Stimulated activated CD4-positive, alpha-beta T cell treated with anti-CD3 and anti-CD28 coated beads, Interleukin-4, amount 100 ng/mL, for 1 hour (primary cell): ENCODE measurements at places on chromosomes 7 and 10.

- no peak for DNase-seq
Observed at GRCh38 chr10:60098677-60099601, 192.6 kb upstream of the CCDC6 start.

DNA sequence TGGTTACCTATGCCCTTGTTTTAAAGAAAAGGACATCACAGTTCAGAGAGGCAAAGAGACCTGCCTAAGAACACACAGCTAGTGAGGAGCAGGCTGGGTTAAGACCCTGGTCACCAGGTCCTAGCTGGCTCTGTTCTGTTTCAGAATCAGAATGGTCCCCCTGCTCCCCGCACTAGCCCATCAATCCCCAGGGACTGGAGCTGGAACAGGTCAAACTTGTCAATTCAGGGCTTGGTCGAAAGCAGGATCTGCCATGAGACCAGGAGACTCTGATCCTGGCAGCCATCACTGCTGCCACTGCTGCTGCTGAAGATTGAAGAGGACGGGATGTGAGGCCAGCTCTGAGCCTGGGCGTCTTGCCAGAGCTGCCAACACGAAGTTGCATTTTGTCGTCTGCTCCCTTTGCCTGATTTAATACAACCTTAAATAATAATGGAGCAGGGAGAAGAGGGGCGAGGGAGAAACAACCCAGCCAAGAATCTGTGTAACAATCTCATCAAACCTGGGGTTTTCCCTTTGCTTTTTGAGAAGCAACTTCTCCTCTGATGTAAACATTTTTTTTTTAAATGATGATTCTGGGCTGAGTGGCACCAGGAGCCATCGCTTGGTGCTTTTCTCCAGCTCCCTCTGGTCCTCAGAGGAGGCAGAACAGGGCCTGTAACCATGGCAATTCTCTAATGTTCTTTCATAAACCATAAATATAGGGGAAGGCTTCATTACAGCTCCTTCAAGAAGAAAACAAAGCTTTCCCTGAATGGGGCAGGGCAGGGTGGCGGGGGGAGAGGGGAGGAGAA is 119.0 kb upstream of the SORCS3 start:
- no peak for DNase-seq

- DNase-seq, result no peak
Observed at GRCh38 chr7:93044147-93044810, 73.5 kb downstream of the SAMD9 start.

DNA sequence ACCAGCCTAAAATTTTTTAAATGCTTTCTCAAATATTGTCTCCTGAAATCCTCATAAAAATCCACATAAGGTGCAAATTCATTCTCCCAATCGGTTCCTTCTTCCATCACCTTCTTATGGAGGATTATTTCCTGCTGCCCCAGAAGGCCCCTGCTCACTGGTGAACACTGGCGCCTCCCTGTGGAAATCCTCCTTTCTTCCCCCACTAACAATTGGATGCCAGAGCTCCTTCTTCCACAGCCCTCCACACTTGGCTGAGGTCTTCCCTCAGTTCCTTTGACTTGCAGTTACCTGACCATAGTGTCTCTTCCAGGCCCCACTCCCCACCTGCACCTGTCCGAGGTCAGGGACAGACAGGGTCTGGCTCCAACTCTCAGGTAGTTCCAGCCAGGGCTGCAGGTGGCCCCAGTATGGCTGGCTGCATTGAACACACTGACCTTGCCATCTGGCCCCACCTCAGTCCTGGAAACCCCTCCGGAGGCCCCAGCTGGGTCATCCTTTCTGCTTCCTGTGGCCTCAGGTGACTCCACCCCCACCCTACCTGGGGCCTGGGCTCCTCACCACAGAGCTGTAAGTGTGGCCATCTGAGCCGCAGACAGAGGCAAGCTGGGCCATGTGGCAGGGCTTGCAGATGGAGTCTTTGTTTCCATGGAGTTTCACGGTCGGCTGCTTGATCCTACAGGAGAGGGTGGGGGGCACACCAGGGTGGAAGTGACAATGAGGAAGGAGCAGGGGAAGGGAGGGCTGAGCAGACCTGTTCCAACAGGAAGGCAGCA is 18.4 kb downstream of the SPOCK2 start:
- no peak for DNase-seq

DNA sequence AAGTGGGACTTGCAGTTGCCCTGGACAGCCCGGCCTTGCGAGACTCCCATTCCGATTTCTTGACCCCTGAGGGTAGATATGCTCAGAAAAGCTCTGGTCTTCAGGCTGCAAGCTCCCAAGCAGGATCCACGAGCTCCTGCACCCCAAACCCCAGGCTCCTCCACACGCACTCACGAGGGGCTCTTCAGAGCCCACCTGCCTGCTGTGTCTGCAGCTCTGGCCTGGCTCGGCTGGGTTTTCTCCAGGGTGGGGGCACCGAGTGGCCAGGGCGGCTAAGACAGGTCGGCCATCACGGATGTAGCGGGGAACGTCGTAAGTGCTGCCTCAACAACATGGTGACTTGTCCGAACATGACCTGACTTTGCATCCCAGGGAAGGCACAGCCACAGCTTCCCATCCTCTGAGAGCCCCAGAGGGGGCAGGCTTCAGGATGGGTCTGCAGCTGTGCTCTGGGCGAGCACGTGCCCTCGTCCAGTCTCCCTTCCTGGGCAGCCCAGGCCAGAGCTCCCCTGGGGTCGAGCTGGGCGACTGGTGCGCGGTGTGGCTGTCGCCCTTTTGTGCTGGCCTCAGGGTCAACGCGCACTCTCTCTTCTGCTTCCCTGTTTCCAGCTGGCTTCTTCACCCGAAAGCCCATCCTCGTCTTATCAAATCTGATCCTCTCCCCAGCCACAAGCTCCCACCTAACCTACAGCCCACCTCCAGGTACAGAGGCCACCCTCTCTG is 415.3 kb downstream of the DNAJB6 start:
- no peak for DNase-seq

DNA sequence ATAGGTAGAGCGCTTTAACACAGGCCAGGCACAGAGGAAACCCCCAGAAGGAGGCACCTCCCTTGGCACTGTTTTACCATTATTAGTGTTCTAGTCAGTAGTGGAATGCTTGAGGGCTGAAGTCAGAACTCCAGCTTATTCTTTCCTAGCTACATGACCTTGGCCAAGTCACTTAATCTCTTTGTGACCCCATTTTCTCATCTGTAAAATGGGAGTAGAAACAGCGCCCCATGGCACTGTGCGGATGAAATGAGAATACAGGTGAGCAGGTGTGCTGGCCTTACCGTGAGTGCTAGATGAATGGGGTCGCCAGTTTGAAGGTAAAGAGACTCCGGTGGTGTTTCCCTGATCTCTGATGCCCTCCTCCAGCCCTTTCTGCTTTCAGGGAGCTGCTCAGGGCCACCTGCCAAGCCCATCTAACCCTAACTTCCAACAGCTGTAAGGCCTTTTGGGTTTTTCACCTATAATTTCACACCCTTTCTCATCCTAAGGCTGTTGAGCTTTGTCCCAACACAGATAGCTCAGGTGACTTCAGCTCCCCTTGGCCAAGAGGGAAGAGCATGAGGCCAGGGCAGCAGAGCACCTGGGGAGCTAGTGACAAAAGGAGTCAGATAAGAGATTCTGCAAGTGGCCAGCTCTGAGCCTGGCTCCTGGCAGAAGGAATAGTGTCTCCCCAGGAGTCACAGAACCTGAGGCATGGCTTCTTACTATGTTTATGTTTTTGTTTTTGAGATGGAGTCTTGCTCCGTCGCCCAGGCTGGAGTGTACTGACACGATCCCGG is 76.8 kb downstream of the SH3PXD2A start:
- DNase-seq, result no peak

DNA sequence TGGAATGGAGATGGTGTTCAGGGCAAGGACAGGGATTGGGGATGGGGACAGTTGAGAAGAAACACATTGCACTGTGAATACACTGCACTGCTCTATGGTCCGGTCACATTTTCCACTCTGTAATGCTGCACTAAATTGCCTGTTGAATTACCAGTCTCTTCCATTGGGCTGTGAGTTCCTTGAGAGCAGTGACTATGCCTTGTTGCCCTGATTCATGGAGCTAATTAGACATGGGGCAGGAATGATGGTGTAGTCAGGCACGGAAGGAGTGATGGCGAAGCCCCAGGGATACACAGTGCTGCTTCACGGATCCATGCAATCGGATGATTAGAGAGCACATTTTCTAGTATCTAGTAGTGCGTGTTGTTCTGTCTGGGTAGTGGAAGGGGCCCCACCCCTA is 25.4 kb upstream of the GPAM start:
- no peak for DNase-seq

GRCh38 chr7:120723465-120724385 is 134.2 kb downstream of the TSPAN12 start:
- DNase-seq, result no peak

DNA sequence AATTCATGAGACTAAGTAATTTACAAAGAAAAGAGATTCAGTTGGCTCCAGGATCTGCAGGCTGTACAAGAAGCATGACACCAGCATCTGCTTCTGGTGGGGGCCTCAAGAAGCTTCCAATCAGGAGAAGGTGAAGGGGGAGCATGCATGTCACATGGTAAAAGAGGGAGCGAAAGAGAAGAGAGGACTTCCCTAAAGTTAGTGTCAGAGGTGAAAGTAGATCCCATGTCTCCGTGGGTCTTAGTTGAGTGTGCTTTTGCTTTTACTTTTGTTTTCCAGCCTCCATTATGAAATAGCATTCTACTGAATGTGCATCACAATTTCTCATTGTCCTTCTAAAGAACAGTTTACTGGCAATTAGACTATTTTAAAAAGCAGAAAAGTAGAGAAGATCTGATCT is 213.6 kb upstream of the FZD1 start:
- no peak for DNase-seq

GRCh38 chr10:48474765-48475365 is 130.0 kb downstream of the ARHGAP22 start:
- no peak for DNase-seq

- DNase-seq, result no peak
Observed at GRCh38 chr7:44757739-44758138, 9.1 kb downstream of the ZMIZ2 start.
